Stimulated activated CD4-positive, alpha-beta T cell treated with anti-CD3 and anti-CD28 coated beads, Interleukin-4, amount 100 ng/mL, for 48 hours (primary cell): ENCODE measurements at places on chromosomes 13 and 19.

- DNase-seq, result no peak
Observed at GRCh38 chr19:39411081-39411831, 1.2 kb upstream of the PLEKHG2 start.

DNA sequence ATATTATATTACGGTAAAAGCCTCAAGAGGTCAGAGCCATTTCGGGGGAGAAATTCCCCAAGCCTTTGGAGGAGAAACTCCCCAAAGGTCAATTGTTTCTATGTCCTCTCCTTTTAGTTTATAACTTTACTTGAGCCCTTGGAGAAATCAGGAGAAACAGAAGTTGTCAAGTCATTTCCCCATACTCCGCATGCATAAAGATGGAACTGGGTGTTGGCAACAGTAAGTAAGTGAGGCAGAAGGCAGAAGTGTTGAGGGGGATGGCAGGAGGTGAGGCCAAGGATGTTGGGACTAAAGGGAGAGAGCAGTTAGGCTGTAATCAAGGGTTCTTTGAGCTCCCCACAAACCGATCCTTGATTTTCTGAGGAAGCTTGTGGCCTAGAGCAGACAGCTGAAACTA lies 307.9 kb downstream of the ENOX1 start:
- DNase-seq, result no peak

DNA sequence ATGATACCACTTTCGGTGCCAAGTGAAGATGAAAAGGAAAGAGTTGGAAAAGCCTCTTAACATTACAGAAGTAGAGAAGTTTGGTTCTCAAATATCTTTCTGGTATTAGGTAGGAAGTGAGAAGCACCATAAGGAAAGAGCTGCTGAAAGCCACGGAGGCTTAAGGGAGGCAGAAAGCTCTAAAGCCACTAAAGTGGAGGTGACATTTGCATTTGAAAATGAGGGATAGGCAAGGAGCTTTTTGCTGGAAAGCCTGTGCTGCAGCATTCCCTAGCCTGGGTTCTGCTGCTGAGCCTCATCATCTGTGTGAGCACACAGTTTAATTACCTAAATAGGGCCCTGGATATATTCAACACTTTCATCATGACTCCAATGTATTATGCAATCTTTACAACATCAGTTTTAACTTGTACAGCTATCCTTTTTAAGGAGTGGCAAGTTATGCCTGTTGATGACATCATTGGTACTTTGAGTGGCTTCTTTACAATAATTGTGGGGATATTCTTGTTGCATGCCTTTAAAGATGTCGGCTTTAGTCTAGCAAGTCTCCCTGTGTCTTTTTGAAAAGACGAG lies 315.4 kb downstream of the RBM26 start:
- no peak for DNase-seq

- no peak for DNase-seq
Observed at GRCh38 chr13:99911965-99912566, 59.5 kb downstream of the ZIC5 start.

DNA sequence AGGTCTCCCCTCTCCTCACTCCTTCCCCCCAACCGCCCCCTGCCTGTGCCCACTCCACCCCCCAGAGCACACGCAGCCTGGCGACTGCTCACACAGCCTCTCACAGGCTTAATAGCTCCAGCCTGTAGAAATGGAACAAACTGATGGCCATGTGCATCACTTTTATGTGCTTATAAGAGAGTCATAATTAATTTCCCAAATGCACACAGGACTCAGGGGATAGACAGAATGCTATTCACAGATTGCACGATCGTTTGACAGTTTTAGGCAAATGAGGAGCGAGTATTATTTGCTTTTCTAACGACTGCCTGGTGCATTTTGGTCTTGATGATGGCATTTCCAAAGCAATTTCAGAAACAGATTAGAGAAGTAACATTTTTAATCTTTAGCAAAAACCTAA lies 97.7 kb upstream of the VSTM2B start:
- no peak for DNase-seq

- no peak for DNase-seq
Observed at GRCh38 chr19:5317321-5317720, 23.3 kb downstream of the PTPRS start.

GRCh38 chr13:24644036-24644435 lies 36.2 kb upstream of the ATP12A start:
- DNase-seq, result no peak

DNA sequence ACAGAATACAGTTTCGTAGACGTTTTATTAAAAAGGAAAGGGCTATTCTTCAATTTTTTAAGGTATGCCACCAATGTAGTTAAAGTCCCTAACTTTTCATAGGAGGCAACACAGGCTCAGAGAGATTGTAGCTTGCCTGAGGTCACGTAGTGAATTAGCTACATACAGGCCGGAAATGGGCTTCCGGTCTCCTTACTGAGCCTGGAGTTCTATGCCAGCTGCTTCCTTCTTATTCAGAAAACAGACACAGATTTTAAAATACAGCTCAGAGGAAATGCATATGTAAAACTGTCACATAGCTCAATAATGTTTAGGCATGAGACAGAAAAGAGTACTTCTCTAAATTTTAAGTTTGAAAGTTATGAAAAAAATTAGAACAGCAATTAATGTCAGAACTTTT lies 85.4 kb upstream of the TUBA3C start:
- DNase-seq, result no peak
